Activated CD4-positive, alpha-beta memory T cell treated with anti-CD3 and anti-CD28 coated beads for 36 hours (primary cell): ENCODE measurements at places on chromosomes 11 and 22. TPM values are rescaled to one million over a fixed set of nuclear protein-coding genes. Genes with fewer than 3 reads are reported as not detected.

- no peak overlapping the region for H3K27ac ChIP-seq
- no peaks in the 10 kb centered on the region for H3K36me3 ChIP-seq
- DNase-seq = no peak
- H3K4me1 ChIP-seq = peaks cover 11% of the 10 kb centered on the region
These were observed 4.1 kb upstream of the NR1H3 start for GRCh38 chr11:47253660-47254059.

KCNJ11 gene
- 0.10 TPM for total RNA-seq

DNA sequence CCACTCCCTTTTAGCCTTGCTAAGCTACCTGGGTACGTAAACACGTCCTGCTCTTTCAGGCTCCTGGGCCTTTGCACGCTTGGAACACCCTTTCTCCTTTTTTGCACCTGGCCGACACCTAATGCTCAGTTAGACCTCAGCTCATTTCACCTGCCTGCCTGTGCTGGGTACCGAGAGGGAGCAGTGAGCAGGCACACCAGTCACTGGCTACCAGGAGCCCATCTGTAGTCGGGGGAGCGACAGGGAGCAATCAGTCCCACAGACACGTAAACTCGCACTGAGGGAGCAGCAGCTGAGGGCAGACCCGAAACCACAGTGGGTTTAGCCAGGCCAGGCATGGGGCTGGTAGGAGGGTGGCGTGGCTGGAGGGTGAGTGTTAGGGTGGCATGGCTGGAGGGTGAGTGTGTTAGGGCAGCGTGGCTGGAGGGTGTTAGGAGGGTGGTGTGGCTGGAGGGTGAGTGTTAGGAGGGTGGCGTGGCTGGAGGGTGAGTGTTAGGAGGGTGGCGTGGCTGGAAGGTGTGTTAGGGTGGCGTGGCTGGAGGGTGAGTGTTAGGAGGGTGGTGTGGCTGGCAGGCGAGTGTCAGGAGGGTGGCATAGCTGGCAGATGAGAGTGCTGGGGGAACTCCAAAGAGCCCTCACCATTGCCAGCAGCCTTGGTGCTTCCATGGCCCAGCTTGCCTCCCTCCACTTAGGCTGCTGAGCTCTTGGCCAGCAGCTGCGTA is 6.4 kb upstream of the GTSE1 start:
- peaks cover 6% of the 10 kb centered on the region for H3K36me3 ChIP-seq
- no peak overlapping the region for H3K4me3 ChIP-seq
- DNase-seq = no peak

- peaks cover 6% of the 10 kb centered on the region for H3K27me3 ChIP-seq
- H3K36me3 ChIP-seq = no peaks in the 10 kb centered on the region
- H3K27ac ChIP-seq = no peak overlapping the region
- no peak overlapping the region for H3K4me3 ChIP-seq
These were observed 55.2 kb upstream of the FGF3 start for GRCh38 chr11:69874178-69874983.

GRCh38 chr22:24291515-24292201 is 21.0 kb downstream of the SPECC1L start:
- no peak overlapping the region for H3K27ac ChIP-seq
- H3K4me3 ChIP-seq = no peak overlapping the region
- peaks cover 14% of the 10 kb centered on the region for H3K4me1 ChIP-seq
- DNase-seq = no peak

DNA sequence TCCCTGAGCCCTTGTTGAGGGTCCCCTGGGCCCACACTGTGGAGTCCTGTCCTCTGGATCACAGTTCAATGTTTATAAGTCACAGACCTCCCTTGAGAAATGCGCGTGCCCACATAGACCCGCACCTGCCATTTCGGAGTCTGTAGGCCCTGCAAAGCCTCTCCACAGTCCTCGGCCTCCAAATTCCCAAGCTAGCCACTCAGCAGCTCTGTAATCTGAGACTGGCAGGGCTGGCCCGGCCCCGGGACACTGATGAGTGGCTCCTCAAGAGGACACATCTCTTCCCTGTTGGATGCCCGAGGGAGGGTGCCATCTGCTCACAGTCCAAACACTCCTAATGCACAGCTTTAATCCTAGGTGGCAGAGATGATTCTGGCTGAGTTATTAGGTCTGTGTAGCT is 39.1 kb downstream of the B3GAT1 start:
- H3K4me1 ChIP-seq = no peaks in the 10 kb centered on the region
- no peak overlapping the region for H3K27ac ChIP-seq
- no peaks in the 10 kb centered on the region for H3K27me3 ChIP-seq

OOSP4A gene
- total RNA-seq = not detected

DNA sequence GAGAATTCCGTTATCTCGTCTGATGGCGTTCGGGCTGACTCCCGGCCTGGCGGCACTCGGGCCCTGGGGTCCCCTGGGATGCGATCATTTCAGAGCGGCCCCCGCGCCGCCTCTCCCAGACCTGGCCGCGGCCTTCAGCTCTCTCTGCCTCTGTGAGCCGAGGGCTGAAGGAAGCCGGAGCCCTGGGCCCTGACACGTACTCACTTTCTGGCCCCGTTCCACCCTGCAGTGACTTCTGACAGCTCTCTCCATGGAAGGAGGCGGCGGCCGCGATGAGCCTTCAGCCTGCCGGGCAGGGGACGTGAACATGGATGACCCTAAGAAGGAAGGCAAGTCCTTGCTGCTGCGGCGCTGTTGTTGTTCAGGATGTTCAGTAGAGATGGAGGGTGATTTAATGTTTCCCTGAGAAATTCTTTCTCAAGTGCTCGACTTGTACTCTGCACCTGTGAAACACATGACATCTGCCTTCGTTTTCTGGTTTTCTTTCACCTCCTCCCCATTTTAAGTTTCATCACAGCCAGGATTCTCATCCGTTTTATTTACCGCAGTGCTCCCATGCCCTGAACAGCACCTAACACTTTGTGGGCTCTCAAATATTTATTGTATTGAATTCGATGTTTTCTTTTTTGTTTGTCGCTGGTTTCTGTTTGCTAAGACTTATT is 612 bp downstream of the GTSE1 start:
- H3K4me3 ChIP-seq = peak overlapping the region; percentile 77
- peaks cover 36% of the 10 kb centered on the region for H3K36me3 ChIP-seq
- peak overlapping the region; percentile 4 for H3K27ac ChIP-seq
- H3K27me3 ChIP-seq = no peaks in the 10 kb centered on the region

- DNase-seq = no peak
- no peaks in the 10 kb centered on the region for H3K27me3 ChIP-seq
- H3K27ac ChIP-seq = no peak overlapping the region
- H3K4me3 ChIP-seq = no peak overlapping the region
- peaks cover 2% of the 10 kb centered on the region for H3K36me3 ChIP-seq
- no peaks in the 10 kb centered on the region for H3K4me1 ChIP-seq
These were observed 11.4 kb downstream of the GLB1L3 start for GRCh38 chr11:134287561-134287960.

DNA sequence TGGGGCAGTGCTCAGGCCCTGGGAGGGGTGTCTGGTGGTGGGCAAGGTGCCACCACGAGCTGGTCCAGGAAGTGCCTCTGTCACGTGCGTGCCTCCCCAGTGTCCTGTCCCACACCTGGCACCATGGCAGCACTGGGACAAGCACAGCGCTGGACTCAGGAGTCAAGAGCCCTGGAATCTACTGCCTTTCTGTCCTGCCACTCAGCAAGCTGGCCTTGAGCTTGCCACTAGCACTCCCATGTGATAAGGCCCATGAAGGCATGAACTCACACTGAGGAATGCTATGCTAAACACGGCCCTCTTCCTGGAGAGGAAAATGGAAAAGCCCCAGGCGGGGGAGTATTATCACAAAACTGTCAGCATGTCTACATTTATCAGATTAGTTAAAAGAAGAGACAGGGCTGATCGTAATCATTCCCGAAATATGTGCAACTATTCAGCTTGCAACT is 50.7 kb upstream of the SLC35C1 start:
- DNase-seq = no peak
- no peak overlapping the region for H3K4me3 ChIP-seq
- H3K27me3 ChIP-seq = peaks cover 33% of the 10 kb centered on the region
- no peaks in the 10 kb centered on the region for H3K36me3 ChIP-seq
- no peak overlapping the region for H3K27ac ChIP-seq

DNA sequence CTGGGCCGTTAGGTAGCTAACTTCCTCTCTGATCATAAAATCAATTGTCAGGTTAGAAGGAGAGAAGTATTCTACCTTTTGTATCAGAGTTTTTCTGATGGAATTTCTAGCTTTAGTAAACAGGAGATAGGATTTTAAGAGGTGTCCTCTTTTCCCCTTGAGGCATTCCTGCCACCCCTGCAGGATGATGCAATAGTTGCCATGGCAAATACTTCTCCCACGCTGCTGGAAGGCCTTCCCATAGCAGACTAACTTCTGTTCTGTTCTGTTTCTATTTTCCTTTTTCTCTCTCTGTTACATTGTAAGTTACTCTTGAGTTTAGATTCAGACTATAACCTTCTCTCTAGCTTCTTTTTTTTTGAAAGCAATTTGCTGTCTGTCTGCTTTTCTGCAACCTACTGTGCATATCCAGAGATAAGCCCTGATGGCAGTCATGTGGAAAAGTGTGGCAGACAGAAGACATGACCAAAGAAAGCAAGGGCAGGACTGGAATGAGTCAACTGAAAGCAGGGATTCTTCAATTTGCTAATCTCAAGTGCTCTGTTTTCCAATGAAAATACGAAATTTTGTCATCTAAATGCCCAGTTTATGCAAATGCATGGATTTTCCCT is 679.1 kb downstream of the DLG2 start:
- H3K36me3 ChIP-seq = peaks cover 2% of the 10 kb centered on the region
- DNase-seq = no peak
- H3K27me3 ChIP-seq = no peaks in the 10 kb centered on the region
- no peaks in the 10 kb centered on the region for H3K4me1 ChIP-seq
- H3K27ac ChIP-seq = no peak overlapping the region

ASCL2 gene
- total RNA-seq = 1.5 TPM

GRCh38 chr11:109000531-109000930 is 335.7 kb downstream of the DDX10 start:
- H3K4me1 ChIP-seq = no peaks in the 10 kb centered on the region
- no peaks in the 10 kb centered on the region for H3K36me3 ChIP-seq
- peaks cover 3% of the 10 kb centered on the region for H3K27me3 ChIP-seq

KRTAP5-11 gene
- not detected for total RNA-seq

DNA sequence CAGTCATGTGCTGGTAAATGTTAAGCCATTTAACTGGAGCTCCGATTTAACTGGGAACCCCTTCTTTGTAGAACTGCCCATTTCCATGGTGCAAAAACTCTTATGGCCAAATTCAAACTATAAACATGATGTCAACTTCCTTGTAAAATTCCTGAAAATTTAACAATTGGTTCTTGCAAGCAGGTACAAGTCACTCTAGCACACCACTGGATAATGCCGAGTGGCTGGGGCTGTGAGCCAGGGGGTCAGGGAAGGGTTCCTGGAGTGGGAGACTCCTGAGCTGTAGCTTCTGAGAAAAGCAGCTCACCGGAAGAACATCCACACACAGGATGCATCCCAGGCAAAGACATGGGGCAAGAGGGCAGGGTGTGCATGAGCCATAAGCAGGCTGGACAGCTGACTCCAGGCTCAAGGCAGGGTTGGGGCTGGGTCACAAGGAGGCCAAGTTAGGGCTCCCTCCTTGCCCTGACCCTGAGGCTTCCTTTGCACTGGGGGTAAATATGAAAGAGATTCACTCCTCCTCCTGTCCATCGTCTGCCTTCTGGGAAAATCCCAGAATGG is 18.2 kb downstream of the P2RY2 start:
- no peak overlapping the region for H3K27ac ChIP-seq
- DNase-seq = no peak
- no peak overlapping the region for H3K4me3 ChIP-seq
- H3K27me3 ChIP-seq = peaks cover 3% of the 10 kb centered on the region
- no peaks in the 10 kb centered on the region for H3K36me3 ChIP-seq

DNA sequence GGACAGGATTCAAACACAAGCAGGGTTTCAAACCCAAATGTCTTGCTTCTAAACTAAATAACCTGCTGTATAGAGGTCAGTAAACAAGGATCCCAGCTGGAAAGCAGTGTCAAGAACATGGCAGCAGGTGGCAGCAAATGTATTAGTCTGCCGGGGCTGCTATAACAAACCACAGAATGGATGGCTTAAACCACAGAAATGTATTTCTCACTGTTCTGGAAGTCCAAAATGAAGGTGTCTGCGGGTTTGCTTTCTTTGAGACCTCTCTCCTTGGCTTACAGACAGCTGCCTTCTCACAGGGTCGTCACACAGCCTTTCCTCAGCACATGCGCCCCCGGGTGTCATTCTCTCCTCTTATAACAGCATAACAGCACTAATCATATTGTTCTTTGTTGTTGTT is 65.1 kb upstream of the LRRC55 start:
- no peaks in the 10 kb centered on the region for H3K27me3 ChIP-seq
- DNase-seq = peak; percentile 20
- H3K27ac ChIP-seq = no peak overlapping the region
- no peak overlapping the region for H3K4me3 ChIP-seq
- H3K36me3 ChIP-seq = no peaks in the 10 kb centered on the region

OR5D14 gene
- not detected for total RNA-seq

GRCh38 chr22:41815716-41816115 is 15.2 kb downstream of the CCDC134 start:
- H3K4me3 ChIP-seq = no peak overlapping the region
- no peak for DNase-seq
- H3K27me3 ChIP-seq = no peaks in the 10 kb centered on the region
- no peaks in the 10 kb centered on the region for H3K4me1 ChIP-seq

- no peaks in the 10 kb centered on the region for H3K4me1 ChIP-seq
- peaks cover 8% of the 10 kb centered on the region for H3K27me3 ChIP-seq
- H3K27ac ChIP-seq = no peak overlapping the region
- H3K36me3 ChIP-seq = no peaks in the 10 kb centered on the region
These were observed 134.0 kb upstream of the TEAD1 start for GRCh38 chr11:12540075-12540680.

DNA sequence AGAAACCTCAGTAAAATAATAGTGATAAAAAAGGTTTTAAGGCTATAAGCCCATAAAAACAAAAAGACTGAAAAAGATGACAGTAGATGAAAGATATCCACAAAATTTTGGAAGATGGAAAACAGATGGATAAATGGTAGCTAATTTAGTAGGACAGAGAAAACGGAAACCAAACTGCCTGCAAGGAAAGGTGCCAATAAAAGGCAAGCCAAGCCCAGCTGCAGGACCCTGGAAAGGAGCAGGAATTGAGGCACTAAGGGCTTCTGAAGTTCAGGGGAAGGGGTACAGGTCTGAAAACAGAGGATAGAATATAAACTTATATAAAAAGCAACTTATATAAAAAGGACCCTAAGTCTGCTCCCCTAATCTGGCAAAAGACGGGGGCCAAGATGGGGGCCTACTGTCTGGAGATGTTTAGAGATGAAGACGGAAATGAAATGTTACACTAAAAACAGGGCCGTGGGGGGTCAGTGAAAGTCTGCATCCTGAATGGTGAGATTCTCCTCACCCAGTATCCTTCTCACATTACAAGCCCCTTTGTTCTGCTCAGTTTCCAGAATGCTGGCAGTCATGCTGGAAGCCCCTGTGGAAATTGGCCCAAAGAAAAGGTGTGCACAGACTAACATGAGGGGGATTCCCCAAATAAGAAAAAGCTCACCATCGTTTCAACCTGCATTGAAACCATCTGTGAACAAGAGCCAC is 269.3 kb upstream of the PITPNB start:
- H3K27me3 ChIP-seq = peaks cover 7% of the 10 kb centered on the region
- H3K27ac ChIP-seq = no peak overlapping the region
- no peak overlapping the region for H3K4me3 ChIP-seq
- H3K4me1 ChIP-seq = no peaks in the 10 kb centered on the region
- H3K36me3 ChIP-seq = no peaks in the 10 kb centered on the region
